ENCODE measurements at places on chromosomes 5 and 9. TPM values are rescaled to one million over a fixed set of nuclear protein-coding genes. Genes with fewer than 3 reads are reported as not detected.

The CMYA5 gene
- 72.5 TPM for total RNA-seq

The TMEM252 gene
- total RNA-seq: 5.7 TPM

The MAST4 gene
- 40.1 TPM for total RNA-seq

The HOMER1 gene
- total RNA-seq: 17.4 TPM

The CKMT2 gene
- total RNA-seq: 62.2 TPM

The BHMT2 gene
- 31.5 TPM for total RNA-seq

The PCDHA1 gene
- 0.12 TPM for total RNA-seq

The SHISAL2B gene
- not detected for total RNA-seq

The LHX3 gene
- total RNA-seq: not detected

The ARL14EPL gene
- not detected for total RNA-seq

The FANCC gene
- 29.6 TPM for total RNA-seq

The RORB gene
- 0.35 TPM for total RNA-seq

The CFAP77 gene
- total RNA-seq: 0.64 TPM

The TLR4 gene
- total RNA-seq: 18.2 TPM

The PCDHGA11 gene
- total RNA-seq: 10.0 TPM

The DCP2 gene
- 95.8 TPM for total RNA-seq

The WDR31 gene
- 4.4 TPM for total RNA-seq

The WNT8A gene
- 0.18 TPM for total RNA-seq

The C9 gene
- not detected for total RNA-seq

The PCDHB9 gene
- total RNA-seq: 3.3 TPM

The PTGS1 gene
- total RNA-seq: 9.6 TPM

The ATOSB gene
- 12.4 TPM for total RNA-seq

The PRLR gene
- total RNA-seq: 27.6 TPM

The PIP5K1B gene
- total RNA-seq: 7.0 TPM

The RAPGEF6 gene
- total RNA-seq: 30.5 TPM

The PCDHA13 gene
- 0.88 TPM for total RNA-seq

The SLIT3 gene
- 40.6 TPM for total RNA-seq

The ARHGEF28 gene
- total RNA-seq: 63.9 TPM

The AQP7 gene
- 24.2 TPM for total RNA-seq

The PDZD2 gene
- total RNA-seq: 25.3 TPM

The SPINK4 gene
- not detected for total RNA-seq

The PDLIM7 gene
- 184 TPM for total RNA-seq

The GAPT gene
- total RNA-seq: 1.2 TPM

The MEIKIN gene
- total RNA-seq: not detected

The CCL28 gene
- 4.0 TPM for total RNA-seq

The PCDHB3 gene
- total RNA-seq: 5.3 TPM
